ENCODE measurements at places on chromosomes 6 and 20.

- DNase-seq = no peak
These were observed 227.9 kb downstream of the PTPRT start for GRCh38 chr20:42961771-42962170.

DNA sequence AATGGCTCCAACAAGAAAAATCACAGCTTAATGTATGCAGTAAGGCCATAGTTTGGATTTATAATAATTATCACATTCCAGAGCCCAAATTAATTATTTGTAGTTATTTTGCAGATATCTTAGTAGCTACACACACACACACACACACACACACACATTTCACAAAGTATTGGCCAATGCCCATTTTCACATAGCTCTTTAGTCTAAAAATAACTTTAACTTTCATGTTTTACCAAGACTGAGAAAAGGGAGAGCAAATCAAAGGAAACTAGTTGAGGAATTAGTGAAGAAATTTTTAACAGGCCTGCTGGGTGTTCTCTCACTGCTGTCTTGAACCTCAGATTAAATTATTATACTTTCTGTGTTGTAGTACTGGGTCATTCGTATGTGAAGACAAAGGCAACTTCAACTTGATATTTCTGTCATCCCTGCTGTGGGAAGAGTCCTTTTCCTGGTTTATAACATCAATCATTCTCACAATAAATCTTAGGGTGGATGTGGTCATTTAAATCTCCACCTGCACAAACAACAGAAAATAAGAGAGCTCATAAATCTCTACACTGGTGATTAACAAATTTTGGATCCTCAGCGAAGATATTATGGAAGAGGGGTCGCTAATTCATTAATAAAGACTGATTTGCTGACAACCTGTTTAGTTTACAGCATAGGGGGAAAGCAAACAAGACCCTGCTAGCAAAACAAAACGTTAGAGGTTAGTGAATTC, 1.6 kb upstream of the TCF21 start:
- DNase-seq = no peak

- no peak for DNase-seq
These were observed 109.5 kb upstream of the HSF2 start for GRCh38 chr6:122289762-122290539.

DNA sequence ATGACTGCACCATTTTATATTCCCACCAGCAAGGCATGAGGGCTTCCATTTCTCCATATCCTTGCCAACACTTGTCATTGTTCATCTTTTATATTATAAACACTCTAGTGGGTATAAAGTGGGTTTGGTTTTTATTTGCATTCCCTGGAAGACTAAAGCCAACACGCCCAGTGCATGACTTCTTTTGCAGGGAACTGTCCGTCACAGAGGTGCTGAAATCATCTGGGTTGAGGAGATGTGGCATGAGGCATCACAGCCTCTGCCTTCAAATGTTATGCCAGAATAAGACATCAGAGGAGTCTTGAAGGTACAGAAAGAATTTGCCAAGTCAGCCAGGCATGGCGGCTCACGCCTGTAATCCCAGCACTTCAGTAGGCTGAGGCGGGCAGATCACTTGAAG, 29.9 kb upstream of the FAM210B start:
- no peak for DNase-seq

GRCh38 chr6:41564448-41565142, 18.4 kb downstream of the FOXP4 start:
- no peak for DNase-seq

DNA sequence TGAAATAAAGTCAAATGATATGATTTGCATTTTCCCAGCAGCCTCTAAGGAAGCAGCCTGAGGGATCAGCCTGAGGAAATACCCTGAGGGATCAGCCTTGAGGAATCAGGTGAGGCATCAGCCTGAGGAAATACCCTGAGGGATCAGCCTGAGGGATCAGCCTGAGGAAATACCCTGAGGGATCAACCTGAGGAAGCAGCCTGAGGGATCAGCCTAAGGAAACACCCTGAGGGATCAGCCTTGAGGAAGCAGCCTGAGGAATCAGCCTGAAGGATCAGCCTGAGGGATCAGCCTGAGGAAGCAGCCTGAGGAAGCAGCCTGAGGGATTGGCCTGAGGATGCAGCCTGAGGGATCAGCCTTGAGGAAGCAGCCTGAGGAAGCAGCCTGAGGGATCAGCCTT, 669.7 kb upstream of the AGPAT4 start:
- DNase-seq = no peak

- DNase-seq = no peak
These were observed 43.6 kb downstream of the DLL1 start for GRCh38 chr6:170247178-170247701.

- no peak for DNase-seq
These were observed 43.5 kb downstream of the INSM1 start for GRCh38 chr20:20411402-20411801.

GRCh38 chr6:29505808-29506207, 18.1 kb upstream of the MAS1L start:
- DNase-seq = no peak

DNA sequence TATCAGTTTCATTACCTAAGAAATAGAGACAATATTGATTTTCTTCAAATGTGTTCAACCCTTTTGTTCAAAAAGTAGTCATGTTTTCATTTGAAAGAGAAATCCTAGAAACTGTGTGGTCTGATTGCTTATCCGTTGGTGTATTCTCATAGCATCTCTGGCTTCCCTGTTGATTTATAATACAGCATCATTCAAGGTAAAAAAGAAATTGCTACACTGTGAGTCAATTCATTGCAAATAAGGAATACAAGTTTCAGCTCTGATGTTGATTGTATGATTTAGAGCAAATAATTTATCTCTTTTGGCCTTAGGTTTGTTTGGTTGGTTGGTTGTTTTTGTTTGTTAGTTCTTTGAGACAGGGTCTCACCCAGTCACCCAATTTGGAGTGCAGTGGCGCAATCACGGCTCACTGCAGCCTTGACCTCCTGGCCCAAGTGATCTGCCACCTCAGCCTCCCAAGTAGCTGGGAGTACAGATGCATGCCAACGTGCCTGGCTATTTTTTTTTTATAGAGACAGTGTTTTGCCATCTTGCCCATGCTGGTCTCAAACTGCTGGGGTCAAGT, 185.5 kb upstream of the TNFAIP3 start:
- DNase-seq = no peak

GRCh38 chr6:10521104-10521808, at the start of gene GCNT2:
GCNT2 (plus strand) TSS chr6:10521351; CDS start chr6:10528912, 7,561 bp downstream.
- no peak for DNase-seq

DNA sequence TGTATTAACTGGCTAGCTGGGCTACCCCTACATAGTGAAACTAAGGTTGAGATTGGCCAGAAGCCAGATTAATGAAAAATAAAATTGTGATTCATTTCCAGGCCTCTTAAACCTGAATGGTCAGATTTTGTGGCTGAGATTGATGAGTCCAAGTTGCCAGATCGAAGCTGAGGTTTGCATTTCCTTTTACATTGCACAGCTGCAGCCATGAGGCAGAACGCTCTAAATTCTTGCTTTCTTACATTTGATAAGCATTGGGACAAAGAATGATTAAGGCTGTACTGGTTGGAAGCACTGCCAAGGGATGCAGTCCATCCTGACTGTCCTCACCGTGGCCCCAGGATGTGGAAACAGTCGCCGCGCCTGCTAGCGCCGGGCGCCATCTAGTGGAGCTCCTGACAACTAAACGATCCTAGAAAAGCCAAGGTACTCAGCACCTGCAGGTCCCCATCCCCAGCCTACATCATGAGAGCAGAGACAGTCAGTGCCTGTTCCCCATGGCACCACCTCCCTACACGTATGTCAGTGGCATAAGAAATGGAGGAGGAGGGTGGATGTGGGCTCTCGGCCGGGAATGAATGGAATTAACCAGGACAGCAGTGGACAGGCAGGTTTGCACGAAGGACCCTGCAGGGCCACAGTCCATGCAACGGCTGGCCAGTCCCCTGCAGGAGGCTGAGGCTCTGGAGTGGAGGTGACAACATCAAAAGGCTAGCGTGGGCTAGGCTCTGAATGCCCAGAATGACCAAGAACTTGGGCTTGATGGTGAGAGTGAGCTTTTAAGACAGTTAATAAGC, 19.0 kb downstream of the PXDC1 start:
- DNase-seq = peak; percentile 84

DNA sequence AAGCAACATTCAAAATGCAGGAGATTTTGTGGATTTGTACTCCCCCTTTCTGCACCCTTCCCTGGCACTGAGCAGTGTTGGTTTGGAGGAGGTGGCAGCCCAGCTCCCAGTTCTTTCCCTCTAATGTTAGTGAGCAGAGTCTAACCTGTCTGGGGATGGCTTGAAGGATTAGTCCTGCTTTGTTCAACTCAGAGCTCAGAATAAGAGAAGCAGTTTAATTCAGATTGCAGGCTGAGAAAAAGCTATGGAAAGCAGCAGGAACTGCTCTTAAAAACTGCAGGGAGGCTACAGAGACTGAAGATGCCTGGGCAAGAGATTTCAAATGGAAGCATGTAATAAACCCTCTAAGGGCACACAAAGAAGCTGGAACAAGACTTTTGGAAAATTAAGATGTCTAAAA, 223.4 kb upstream of the GGTLC1 start:
- DNase-seq = no peak

GRCh38 chr20:12764851-12765250, 243.9 kb upstream of the SPTLC3 start:
- DNase-seq = no peak

- no peak for DNase-seq
These were observed 65.8 kb upstream of the SLC22A1 start for GRCh38 chr6:160055813-160056212.

- peak; percentile 64 for DNase-seq
These were observed 915 bp downstream of the TMEM63B start for GRCh38 chr6:44128020-44128917.

GRCh38 chr6:11586536-11586935, 49.0 kb downstream of the TMEM170B start:
- DNase-seq = no peak

DNA sequence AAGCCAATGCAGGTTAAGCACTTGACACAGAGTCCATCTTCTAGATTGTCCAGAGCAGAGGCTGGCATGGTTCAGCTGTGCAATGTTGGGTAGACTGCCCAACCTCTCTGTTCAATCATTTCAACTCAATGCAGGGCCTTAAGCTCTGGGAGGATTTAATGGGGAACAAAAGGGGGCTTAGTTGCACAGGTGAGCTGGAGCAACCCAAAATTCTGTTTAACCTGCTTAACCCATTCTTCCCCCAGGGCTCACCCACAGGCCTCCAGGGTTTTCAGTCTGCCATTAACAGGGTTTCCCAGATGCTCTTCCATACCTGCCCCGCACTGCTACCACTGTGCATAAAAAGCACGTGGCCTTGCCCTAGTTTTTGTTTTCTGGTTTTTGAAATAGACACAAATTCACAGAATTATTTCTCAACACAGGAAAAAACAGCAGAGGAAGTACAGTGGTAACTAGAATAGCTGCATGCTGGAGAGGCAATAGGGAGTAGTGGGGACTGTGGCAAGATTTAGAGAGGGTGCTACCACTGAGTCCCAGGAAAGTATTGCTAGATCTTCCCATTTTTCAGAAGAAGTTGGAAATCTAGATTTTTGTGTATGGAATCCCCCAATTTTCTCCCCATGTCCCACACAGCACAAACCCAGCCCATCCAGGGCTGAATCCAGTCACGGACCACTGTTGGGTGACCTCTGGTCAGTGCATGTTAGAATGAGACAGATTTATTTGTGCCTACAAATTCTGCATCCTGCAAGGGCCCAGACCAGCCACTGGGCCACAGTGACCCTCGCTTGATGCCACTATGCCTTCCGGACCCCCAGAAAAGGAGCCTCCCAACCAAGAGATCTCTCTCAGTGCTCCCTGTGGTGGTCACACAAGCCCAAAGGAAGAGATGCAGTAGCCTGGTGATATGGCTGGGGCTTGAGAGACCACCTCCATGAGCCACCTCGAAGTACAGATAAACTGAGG, 4.6 kb downstream of the PTGIS start:
- peak; percentile 13 for DNase-seq

DNA sequence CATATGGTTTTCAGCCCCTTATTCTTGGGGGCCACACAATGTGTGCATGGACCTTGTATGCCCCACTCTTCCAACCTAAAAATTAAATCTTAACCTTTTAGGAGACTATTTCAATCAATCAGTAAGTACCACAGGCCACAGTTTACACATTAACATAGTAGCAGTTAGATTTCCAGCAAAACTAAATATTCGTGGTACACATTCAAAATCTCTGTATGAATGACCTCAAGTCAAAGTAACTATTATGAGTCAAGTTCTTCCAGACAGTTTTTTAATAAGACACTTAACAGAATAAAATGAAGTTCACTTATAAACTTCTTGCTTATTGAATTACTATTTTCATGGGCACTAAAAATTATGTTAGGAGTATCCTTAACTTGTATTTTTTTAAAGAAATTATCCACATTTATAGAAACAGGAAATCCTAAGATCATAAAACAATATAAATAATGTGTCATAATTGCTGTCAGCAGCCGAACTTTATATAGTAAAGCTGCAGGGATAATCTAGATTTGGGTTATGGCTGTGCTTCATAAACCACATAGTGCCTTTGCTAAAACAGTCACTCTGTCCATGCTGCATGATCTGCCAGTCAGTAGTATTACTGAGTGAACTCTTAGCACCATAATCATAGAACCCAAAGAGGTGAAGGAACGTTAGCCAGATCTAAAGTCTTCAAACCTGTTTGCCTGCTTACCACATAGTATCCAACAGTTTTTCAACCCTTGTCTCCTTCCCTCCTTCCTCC, 21.7 kb downstream of the SEC63 start:
- no peak for DNase-seq

GRCh38 chr6:157452096-157452495, 71.1 kb downstream of the ZDHHC14 start:
- no peak for DNase-seq

GRCh38 chr6:78829407-78829806, 37.9 kb upstream of the IRAK1BP1 start:
- no peak for DNase-seq

DNA sequence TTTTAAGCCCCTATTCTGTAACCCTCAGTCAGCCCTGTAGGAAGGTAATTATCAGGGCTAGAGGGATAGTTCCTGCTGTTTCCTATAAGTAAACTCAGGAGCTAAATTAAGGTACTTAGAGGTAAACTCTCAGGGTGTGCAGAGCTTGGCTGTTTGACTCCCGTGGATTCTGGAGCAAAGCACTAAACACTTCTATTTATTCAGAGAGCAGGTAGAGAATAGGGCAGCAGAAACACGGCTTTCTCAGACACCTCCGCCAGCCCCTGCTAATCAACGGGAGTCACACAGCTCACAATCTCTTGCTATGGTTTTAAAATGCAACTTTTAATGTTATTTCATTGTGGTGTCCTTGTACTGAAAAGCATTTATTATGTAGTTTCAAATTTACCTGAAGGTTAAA, 21.8 kb downstream of the PRKN start:
- DNase-seq = no peak

DNA sequence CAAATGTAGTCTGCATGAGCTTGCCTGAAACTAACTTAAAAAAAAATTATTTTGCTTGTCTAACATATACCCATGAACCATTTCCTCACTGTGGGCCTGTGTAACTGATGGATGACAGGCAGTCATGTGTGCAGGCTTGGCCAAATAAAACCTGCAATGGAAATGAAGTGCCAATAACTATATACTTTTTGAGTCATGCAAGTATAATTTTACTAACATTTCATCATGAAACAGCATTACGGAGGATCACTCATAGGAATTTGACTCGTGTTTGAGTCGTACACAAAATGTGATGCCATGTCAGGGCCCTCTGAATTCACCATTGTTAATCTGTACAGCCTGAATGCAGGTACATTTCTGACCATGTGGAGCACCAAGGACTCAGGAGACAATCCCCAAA, 46.6 kb downstream of the HDDC2 start:
- no peak for DNase-seq
